ENCODE measurements at places on chromosomes 7 and 10.

DNA sequence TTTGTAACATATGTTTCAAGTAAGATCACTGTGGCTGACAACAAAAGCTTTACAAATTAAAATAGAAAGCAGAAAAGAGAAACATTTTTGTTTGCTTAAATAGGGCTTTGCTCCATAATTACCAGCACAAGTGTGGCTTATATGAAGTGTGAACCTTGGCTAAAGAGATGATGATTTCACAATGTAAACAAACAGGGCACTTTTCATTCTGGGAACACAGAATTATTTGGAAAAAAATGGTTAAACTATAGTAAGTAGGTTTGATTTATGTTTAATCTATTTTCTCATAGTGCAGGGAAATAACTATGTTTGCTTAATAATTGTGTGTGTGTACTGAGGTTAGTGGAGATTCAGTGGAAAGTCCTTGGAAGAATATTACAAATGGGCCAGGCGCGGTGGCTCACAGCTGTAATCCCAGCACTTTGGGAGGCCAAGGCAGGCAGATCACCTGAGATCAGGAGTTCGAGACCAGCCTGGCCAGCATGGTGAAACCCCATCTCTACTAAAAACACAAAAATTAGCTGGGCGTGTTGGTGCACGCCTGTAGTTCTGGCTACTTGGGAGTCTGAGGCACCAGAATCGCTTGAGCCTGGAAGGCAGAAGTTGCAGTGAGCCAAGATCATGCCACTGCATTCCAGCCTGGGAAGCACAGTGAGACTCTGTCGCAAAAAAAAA, 19.1 kb upstream of the OTUD1 start:
- no peak for DNase-seq

- DNase-seq = no peak
These were observed 453.2 kb downstream of the GRM8 start for GRCh38 chr7:126799541-126799940.

- peak; percentile 45 for DNase-seq
These were observed 6.9 kb downstream of the ATP5MF start for GRCh38 chr7:99459087-99459486.

GRCh38 chr7:155216475-155217272, 81.0 kb upstream of the INSIG1 start:
- DNase-seq = no peak

All from activated CD4-positive, alpha-beta T cell treated with anti-CD3 and anti-CD28 coated beads, Interleukin-2, amount 10 ng/mL, durations not matched to agents 7 days and 5 days (primary cell).